Suppressor macrophage treated with lipopolysaccharide for 1 hour (primary cell): ENCODE measurements at places on chromosomes 3 and 15.

DNA sequence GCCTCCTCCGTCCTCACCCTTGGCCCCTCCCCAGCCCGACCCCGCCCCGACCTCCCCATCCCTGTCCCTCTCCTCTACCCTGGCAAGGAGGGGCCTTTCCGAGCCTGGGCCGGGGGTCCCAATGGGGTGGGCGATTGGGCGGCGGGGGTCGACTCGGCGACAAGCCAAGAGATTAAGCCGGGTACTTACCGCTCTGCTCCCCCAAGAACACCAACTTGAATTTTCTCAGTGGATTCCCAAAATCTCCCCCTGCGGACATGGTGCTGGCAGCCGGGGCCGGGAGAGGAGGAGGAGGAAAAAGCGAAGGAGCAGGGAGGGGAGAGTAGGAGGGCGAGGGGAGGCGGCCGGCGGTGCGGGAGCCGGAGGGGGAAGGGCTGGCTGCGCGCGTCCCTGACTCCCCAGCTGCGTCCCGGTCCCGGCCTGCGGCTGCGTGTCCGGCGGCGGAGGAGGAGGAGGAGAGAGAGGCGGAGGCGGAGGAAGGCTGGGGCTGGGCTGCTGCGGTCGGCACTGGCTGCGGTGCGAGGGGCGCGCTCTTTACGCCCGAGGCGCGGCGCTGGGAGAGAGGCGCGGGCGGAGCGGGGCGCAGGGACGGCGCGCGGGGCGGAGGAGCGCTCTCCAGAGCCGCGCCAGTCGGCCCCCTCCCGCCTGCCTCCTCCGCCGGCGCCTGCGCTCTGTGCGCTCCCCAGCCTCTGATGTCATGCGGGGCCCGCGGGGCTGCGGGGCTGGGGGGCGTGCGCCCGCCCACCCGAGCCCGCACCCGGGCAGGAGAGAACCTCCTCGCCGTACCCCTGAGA is at the start of gene RAB6B:
Gene RAB6B, minus strand, starts transcription at position 675 of the 794 bp plus-strand sequence. Its CDS starts 416 bp downstream, at position 259.
- DNase-seq: no peak

DNA sequence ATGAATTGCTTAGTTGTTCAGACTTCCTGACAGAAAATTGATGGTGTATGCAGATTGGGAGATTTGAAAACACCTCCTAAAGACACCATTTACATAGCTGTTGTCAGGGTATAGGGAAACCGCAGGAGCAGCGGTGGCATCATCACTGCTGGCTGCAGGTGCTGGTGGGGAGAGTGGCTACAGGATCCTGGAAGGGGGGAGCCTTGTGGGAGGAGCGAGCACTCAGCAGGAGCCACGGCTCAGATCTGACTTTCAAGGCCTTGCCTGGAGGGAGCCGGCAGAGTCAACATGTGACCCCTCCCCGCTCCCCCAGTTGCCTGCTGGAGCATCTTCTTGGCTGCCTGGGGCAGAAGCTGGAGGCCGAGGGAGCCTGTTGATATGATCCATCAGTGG is 26.1 kb downstream of the EDEM1 start:
- no peak for DNase-seq

GRCh38 chr3:117651246-117651645 is 941.7 kb downstream of the TUSC7 start:
- no peak for DNase-seq

DNA sequence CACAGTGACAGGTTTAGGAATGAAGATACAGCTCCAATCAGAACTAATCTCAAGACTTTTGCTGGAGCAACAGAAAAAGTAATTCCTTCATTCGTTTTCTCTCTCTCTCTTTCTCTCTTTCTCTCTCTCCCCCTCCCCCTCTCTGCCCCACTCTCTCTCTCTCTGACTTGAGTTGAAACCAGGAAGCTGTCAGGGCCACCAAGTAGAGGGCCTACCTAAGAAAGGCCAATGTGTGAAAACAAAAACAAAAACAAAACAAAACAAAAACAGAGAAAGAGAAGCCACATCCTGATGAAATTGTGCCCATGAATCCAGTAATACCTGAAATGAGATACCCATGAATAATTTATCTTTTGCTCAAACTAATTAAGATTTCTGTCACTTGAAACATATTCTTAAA is 72.9 kb downstream of the ATP8B4 start:
- DNase-seq: no peak

- no peak for DNase-seq
These were observed 14.9 kb upstream of the CILP start for GRCh38 chr15:65226221-65226620.

DNA sequence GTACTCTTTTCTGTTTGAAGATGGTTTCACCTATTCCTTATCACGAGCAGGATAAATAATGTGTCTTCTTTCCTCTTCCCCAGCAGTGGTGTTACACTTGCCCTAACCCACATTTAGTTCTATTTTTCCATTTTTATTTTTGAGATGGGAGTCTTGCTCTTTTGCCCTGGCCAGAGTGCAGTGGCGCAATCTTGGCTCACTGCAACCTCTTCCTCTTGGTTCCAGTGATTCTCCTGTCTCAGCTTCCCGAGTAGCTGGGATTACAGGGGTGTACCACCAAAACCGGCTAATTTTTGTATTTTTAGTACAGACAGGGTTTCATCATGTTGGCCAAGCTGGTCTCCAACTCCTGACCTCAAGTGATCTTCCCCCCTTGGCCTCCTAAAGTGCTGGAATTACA is 372.4 kb downstream of the FOXP1 start:
- no peak for DNase-seq

DNA sequence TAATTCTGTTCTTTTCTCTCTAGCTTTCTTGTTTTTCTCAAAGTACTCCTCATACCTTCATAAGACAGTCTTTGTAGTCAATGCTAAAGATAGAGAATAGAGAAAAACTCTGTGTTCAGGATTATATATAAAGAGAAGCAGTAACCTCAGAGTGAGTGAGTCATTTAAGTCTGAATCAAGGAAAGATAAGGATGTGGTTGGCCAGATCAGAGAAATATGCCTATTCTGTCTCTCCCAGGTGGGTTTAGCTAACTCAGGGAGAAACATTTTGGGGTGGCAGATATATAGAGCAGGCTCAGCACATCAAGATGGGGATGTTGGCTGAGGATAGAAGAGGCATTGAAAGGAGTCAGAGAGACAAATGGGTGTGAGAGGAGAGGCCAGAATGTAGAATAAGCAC is 31.4 kb downstream of the GTF2E1 start:
- DNase-seq: no peak

DNA sequence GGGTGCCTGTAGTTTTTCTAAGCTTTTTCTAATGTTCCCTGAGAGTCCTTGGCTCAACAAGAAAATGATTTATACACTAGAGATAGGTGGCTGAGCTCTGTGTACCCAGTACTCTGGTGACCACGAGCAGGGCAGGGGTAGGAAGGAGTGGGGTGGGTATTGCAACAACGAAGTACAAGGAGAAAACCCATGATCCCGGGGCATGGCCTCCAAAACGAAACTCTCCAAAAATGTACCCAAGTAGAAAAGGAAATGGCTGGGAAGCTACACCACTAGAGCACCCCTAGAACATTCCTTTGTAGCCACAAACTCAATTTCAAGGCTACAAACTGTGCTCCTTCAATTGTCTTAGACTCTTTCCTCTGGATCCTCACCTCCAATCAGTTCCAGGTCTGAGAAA is 138.9 kb downstream of the DUT start:
- no peak for DNase-seq

DNA sequence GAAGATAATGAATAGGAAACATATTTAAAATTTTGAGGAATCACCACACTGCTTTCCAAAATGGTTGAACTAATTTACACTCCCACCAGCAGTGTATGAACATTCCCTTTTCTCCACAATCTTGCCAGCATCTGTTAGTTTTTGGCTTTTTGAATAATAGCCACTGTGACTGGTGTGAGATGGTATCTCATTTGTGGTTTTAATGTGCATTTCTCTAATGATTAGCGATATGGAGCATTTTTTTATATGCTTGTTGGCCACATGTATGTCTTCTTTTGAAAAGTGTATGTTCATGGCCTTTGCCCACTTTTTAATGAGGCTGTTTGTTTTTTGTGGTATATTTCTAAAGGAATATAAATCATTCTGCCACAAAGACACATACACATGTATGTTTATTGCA is 166.3 kb downstream of the NECTIN3 start:
- DNase-seq: no peak

GRCh38 chr3:100032243-100032642 is 82.1 kb downstream of the FILIP1L start:
- DNase-seq: peak; percentile 68

DNA sequence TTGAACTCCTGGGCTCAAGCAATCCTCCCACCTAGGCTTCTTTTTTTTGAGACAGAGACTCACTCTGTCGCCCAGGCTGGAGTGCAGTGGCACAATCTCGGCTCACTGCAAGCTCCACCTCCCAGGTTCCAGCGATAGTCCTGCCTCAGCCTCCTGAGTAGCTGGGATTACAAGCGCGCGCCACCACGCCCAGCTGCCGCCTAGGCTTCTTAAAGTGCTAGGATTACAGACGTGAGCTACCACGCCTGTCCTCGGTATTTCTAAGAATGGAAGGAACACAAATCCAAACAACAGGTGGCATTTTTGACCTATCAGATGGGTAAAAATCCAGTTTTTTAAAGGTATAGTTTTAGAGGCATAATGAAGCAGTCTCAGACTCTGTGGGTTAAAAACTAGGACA is 113.8 kb downstream of the ANP32A start:
- DNase-seq: no peak

GRCh38 chr15:92763459-92763858 is 107.9 kb upstream of the FAM174B start:
- DNase-seq: peak; percentile 19

DNA sequence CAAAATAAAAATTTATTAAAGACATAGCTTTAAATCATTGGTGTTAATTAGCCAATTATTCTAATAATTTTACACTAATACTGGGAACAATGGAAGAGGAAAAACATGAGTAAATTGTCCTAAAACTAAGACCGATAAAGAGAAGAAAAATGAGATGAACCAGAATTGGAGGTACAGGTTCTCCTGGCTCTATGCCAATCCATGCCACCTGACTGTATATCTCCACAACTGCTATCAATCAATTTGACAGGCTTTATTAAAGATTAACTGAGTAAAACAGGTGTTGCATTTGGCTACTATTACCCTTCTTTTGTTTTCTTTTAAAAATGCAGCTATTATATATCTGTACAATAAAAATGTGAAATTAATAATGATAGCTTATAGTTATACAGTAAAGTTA is 850.0 kb downstream of the CADM2 start:
- DNase-seq: no peak

DNA sequence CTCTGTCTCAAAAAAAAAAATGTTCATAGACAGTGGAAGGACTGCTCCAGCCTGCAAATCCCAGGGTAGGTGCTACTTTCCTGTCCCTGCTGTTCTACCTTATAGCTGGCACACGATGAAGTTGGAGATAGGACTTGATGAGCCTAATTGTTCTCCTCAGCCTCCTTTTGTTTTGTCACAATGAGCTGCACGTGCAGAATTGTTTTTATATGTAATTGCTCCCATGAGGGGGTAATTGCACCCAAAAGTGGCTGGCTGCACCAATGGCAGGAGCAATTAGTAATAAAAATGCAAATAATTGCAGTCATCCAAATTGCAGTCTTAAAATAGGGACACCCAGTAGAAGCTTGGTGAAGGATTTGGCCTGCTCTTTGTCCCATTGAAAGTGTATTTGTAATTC is 63.0 kb upstream of the PFN2 start:
- no peak for DNase-seq

GRCh38 chr3:68706536-68706935 is 225.8 kb downstream of the TAFA4 start:
- no peak for DNase-seq

- DNase-seq: peak; percentile 74
These were observed 712 bp downstream of the RTF1 start for GRCh38 chr15:41417418-41418195.

DNA sequence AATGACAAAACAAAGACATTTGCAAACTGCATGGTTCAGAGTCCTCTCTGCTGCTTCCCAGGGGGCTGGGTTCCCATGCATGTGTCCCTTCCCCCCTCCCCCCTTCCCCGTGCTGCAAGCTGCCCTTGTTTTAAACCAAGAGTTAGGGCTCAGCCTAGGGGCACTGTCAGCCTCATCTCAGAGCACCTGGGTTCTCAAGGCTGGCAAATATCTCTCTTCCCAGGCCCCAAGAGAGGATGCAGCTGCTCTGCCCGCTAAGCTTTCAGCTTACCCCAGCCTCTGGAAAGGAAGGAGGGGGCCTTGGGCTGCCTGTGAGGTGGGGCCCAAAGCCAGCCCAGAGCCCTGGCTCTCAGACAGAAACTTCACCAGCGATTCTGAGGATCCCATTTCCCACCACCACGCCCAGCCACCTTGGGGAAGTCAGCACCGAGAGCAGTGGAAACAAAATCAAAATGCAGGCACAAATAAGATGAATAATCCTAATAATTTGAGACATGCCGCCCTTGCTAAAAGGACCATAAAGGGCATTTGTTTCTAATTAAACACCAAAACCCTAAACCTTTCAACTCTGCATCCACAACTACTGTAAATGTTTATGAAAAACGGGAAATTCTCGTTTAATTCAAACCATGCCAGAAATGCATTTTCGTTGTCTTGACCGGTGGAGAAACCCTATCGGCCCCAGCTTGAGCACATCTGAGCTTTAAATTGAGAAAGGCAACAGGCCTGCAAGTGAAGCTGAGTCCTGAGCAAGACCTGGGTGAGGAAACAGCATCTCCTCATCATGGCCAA is 67.7 kb upstream of the WNT5A start:
- no peak for DNase-seq

GRCh38 chr3:129358772-129359371 is 69.6 kb downstream of the EFCAB12 start:
- DNase-seq: no peak

- DNase-seq: no peak
These were observed 205.7 kb downstream of the XXYLT1 start for GRCh38 chr3:195065142-195065863.

- no peak for DNase-seq
These were observed 108.6 kb downstream of the AKAP13 start for GRCh38 chr15:85488997-85489396.

DNA sequence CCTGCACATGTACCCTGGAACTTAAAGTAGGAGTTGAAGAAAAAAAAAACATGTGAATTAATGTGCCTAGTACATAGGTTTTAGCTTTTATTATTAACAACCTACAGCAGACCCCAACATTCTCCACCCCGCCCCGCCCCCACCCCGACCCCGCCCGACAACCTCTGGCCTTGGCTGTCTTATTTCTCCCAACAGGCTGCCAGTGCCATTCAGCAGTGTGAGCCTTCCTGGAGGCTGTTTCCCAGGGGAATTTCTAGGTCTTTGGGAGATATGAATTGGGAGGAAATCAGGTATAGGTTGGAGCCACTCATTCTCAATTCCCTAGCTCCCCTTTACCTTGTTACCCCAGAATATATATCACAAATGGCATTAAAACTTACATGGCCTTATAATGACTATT is 8.3 kb upstream of the MLF1 start:
- no peak for DNase-seq
